ENCODE measurements at places on chromosomes 3 and 15.

DNA sequence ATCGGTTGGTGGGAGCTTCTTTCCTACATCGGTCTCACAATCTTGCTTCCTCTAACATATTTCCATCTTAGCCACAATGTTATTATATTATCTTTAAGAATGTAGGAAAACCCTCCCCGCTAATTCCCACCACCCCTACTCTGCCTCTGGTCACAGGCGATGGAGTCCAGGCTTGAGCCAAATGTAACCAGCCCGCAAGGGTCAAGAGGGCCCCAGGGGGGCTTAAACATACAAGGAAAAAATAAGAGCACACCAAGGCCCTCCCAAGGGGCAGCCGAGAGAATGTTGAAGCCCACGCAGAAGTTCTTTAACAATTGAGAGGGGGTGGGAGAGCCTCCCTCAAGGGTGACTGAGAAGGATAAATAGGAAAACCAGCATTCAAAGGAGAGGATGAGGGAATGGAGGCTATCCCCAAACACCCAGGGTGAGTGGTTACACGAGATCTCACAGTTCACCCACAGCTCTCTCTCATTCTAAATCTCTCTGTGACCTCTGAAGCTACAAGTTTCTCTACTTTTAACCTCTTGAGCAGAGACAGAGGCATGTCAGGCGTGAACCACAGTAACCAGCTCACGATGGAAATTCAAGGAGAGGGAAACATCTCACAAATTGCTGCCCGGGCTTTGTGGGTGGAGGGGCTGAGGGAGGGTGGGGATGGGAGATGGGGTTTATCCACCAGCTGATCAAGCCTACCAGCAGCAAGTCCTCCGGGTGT lies 31.4 kb upstream of the UACA start:
- DNase-seq: no peak

- DNase-seq: no peak
These were observed 123.0 kb downstream of the SHQ1 start for GRCh38 chr3:72725229-72725628.

GRCh38 chr15:88904624-88905327 lies 8.4 kb downstream of the MFGE8 start:
- DNase-seq: peak; percentile 79

DNA sequence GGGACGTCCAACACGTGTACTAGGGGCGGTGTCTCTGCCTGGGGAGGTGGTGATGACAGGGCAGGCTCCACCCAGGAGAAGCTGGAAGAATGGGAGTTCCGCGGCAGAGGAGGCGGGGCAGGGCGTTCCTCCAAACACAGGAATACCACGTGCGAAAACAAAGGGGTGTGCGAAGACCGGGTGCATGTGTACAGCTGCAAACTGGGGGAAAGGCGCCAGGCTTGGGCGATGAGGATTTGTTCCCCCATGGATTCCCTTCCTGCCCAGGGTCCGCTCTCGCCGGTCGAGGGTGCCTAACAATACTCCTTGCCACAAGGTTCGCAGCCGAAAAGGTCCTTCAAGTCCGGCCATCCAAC lies 500 bp upstream of the ZSCAN2 start:
- DNase-seq: peak; percentile 32

DNA sequence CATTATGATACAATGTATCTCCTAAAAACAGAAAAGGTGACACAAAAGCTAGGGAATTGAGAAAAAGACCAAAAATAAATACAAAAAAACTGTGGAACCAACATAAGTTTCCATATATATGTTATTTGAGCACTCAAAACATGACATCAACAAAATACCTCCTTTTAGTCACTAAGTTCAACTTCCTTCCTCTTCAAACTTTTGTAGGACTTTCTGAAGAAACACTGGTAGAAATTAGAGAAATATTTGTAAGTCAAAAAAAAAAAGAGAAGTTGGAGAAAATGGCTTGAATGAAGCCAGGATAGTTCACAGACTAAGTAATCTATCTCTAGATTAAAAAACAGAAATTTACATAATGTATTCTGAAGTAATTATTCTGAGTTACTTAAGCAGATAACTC lies 208.4 kb upstream of the ALCAM start:
- DNase-seq: no peak
